ENCODE measurements at places on chromosomes 6 and 20. TPM values are rescaled to one million over a fixed set of nuclear protein-coding genes. Genes with fewer than 3 reads are reported as not detected.

GRCh38 chr6:162219266-162219665 is 508.3 kb downstream of the PRKN start:
- H3K36me3 ChIP-seq = no peaks in the 10 kb centered on the region
- H3K27ac ChIP-seq = no peak overlapping the region
- DNase-seq = no peak
- no peaks in the 10 kb centered on the region for H3K27me3 ChIP-seq
- no peaks in the 10 kb centered on the region for H3K4me1 ChIP-seq

DNA sequence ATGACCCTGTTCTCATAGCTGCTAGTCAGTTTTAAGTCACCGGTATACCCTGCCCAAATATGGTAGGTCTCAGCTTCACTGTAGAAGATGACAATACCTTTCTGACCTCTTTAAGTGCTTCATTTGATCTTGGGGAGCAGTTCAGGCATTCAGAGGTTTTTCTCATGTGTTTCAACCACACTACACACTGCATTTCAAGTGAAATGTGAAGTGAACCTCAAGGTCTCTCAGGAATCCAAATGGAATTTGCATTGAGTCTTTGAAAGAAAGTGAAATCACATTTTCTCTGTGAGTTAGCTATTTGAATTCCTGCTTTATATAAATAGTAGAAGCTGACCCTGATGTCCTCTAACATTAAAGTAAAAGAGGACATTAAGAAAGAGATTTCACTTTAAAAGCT is 461.6 kb downstream of the ADGRB3 start:
- no peak overlapping the region for H3K27ac ChIP-seq
- H3K4me1 ChIP-seq = no peaks in the 10 kb centered on the region
- H3K27me3 ChIP-seq = no peaks in the 10 kb centered on the region
- no peaks in the 10 kb centered on the region for H3K36me3 ChIP-seq
- H3K4me3 ChIP-seq = no peak overlapping the region

GRCh38 chr20:21615617-21616080 is 89.8 kb upstream of the PAX1 start:
- peak; percentile 81 for DNase-seq
- no peak overlapping the region for H3K4me3 ChIP-seq
- no peak overlapping the region for H3K27ac ChIP-seq
- no peaks in the 10 kb centered on the region for H3K36me3 ChIP-seq
- H3K4me1 ChIP-seq = peaks cover 3% of the 10 kb centered on the region

DNA sequence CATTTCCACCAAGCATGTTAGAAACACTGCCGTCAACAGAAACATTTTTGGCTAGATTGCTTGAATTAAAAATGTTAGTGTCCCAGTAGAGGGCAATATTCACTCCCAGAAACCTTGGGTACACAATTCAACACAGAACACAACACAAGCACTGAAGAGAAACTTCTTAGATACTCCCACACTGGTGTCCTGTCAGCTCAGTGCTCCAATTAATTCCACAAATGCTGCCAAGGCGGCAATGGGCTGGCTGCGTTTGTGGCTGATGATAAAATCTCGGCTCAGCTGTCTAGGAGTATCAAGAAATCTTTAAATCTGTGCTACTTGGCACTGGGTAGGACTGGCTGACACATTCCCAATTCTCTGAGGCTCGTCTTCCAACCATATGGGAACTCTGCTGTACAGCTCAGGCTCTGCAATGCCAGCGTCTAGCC is 39.3 kb downstream of the BEND3 start:
- no peaks in the 10 kb centered on the region for H3K27me3 ChIP-seq
- no peak for DNase-seq
- H3K4me1 ChIP-seq = peaks cover 3% of the 10 kb centered on the region
- H3K4me3 ChIP-seq = no peak overlapping the region
- H3K27ac ChIP-seq = no peak overlapping the region
- H3K36me3 ChIP-seq = no peaks in the 10 kb centered on the region

KCNG1 gene
- total RNA-seq = 12.3 TPM

RSPO3 gene
- total RNA-seq = not detected

GRCh38 chr6:146965110-146965689 is 239.0 kb upstream of the STXBP5 start:
- H3K4me3 ChIP-seq = no peak overlapping the region
- no peaks in the 10 kb centered on the region for H3K27me3 ChIP-seq
- no peaks in the 10 kb centered on the region for H3K4me1 ChIP-seq
- H3K27ac ChIP-seq = no peak overlapping the region

BNIP5 gene
- not detected for total RNA-seq

GRCh38 chr6:170082531-170083187 is 208.2 kb downstream of the DLL1 start:
- peak; percentile 67 for DNase-seq
- no peak overlapping the region for H3K27ac ChIP-seq
- H3K4me1 ChIP-seq = peaks cover 20% of the 10 kb centered on the region
- no peaks in the 10 kb centered on the region for H3K36me3 ChIP-seq
- H3K27me3 ChIP-seq = peaks cover 6% of the 10 kb centered on the region

RGL2 gene
- total RNA-seq = 28.4 TPM

DNA sequence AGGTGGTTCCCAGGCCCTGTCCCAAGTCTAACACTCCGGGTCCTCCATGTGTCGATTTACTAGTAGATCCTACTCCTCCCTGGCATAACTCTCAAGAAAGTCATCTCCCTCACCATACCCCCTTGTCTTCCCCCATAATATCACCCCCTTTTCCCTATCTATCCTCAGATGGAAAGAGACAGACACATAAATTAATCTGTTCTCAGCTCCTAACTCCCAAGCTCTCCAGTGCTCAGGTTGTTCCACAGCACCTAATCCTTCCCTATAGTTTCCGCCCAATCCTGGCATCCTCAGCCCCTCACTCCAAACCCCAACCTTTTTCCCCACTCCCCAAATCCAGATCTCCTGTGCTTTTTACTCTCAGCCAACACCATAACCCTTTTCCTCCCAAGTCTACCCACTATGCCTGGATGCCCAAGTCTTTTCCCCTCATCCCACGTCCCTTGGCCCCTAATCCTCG is 808 bp downstream of the ILRUN start:
- no peaks in the 10 kb centered on the region for H3K27me3 ChIP-seq
- peaks cover 18% of the 10 kb centered on the region for H3K36me3 ChIP-seq
- H3K4me1 ChIP-seq = peaks cover 36% of the 10 kb centered on the region
- H3K27ac ChIP-seq = peak overlapping the region; percentile 95
- peak overlapping the region; percentile 90 for H3K4me3 ChIP-seq

- H3K4me3 ChIP-seq = no peak overlapping the region
- H3K4me1 ChIP-seq = no peaks in the 10 kb centered on the region
- no peaks in the 10 kb centered on the region for H3K36me3 ChIP-seq
- no peaks in the 10 kb centered on the region for H3K27me3 ChIP-seq
These were observed 140.7 kb upstream of the FLRT3 start for GRCh38 chr20:14478126-14478525.

DNA sequence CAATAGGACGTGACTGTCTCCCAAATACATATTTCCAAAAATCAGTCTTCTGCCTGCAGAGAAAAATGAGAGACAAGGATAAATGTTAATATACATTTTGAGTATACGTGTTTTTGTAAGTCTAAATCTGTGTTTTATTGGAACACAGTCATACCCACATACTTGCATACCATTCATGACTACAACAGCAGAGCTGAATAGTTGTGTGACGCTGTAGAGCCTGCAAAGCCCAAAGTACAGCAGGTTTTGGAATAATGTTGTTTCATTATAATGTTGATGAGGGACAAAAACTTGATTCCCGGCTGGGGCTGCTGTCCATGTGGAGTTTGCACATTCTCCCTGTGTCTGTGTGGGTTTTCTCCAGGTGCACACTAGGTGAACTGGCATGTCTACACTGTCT is 23.8 kb upstream of the FBXO9 start:
- H3K4me3 ChIP-seq = no peak overlapping the region
- H3K36me3 ChIP-seq = peaks cover 31% of the 10 kb centered on the region
- no peaks in the 10 kb centered on the region for H3K4me1 ChIP-seq
- DNase-seq = no peak
- H3K27ac ChIP-seq = no peak overlapping the region
- H3K27me3 ChIP-seq = no peaks in the 10 kb centered on the region

GRCh38 chr20:11686820-11687543 is 230.7 kb upstream of the BTBD3 start:
- no peak overlapping the region for H3K4me3 ChIP-seq
- no peak for DNase-seq
- H3K27me3 ChIP-seq = peaks cover 3% of the 10 kb centered on the region
- H3K27ac ChIP-seq = no peak overlapping the region
- H3K36me3 ChIP-seq = no peaks in the 10 kb centered on the region

SOX4 gene
- total RNA-seq = 0.95 TPM

DNA sequence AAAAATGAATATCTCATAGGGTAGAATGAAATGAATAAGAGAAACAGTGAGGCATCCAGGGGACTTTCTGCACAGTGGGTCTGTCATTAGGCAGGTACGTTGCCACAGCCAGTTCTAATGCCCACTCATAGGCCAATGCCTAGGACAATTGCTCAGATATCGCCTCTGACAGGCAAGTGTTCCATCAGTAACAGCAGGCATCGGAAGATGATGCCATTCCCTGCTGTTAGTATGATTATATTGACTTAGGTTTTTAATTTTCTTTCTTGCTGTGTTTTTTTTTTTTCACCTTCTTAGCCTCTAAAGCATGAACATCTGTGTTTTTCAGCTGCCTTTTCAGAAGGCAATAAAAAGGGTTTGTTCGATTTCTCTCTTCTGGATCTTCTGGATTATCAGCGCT is 90.7 kb downstream of the PRL start:
- no peak overlapping the region for H3K4me3 ChIP-seq
- H3K27ac ChIP-seq = no peak overlapping the region
- H3K4me1 ChIP-seq = no peaks in the 10 kb centered on the region
- no peak for DNase-seq

GRCh38 chr20:62192635-62193034 is 9.8 kb downstream of the MTG2 start:
- no peaks in the 10 kb centered on the region for H3K27me3 ChIP-seq
- no peak overlapping the region for H3K4me3 ChIP-seq
- DNase-seq = no peak
- H3K36me3 ChIP-seq = peaks cover 21% of the 10 kb centered on the region
- H3K4me1 ChIP-seq = no peaks in the 10 kb centered on the region

EPPIN gene
- total RNA-seq = not detected

DNA sequence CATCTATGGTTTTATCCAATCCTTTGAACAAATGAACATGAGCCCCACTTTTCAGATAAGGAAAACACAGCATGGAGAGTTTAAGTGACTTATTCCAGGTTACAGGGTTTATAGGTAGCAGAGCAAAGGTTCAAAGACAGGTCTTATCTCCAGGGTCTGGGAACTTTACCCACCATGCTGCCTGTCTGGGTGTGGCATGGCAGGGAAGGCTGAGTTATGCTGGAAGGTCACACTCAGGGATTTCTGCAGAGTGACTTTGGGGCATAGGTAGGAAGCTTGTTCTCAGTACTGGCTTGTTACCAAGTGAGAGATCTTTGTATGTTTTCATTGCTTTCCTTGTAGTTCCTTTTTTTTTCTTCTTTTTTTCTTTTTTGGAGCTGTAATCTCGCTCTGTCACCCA is 1.8 kb downstream of the ZNF831 start:
- H3K4me1 ChIP-seq = peaks cover 73% of the 10 kb centered on the region
- peak overlapping the region; percentile 87 for H3K4me3 ChIP-seq
- H3K36me3 ChIP-seq = peaks cover 14% of the 10 kb centered on the region
- no peaks in the 10 kb centered on the region for H3K27me3 ChIP-seq
- peak; percentile 74 for DNase-seq

DNA sequence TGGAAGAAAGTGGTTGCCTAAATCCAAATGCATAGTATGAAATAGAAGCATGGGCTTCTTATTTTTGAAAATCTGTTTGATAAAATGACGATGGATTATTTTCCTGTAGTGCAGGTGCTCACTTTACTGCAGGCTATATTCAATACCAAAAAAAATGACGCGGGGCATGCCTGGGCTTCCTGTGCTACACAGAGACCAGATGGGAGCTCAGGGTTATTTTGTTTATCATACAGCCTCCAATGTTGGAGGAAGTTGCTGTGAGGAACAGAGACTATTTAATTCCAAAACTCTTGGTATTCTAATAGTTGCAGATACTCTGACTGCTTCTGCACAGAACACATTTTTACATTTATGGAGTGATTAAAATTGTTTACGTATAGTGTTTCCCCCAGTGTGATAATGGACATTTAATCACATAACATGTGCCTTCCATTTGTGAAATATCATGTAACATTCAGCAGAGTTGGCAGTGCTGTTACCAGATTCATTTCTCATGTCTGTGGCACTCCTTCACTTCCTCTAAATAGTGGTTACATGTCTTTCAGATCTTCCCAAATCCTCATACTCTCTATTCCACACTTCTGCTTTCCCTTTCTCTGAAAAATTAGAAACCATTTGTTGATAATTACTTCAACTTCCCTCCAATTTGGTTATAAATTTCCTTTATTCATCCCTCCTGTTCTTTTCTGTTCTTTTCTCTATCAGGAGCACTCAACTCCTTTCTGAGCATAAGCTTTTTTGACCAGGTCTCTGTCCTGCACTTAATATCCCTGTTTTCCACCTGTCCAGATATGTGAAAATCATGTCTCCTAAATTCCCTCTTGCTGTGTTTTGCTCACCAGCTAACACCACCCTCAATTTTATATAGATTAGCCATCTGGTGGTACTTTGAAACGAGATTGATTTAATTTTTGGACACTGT is 121.6 kb downstream of the ADGRB3 start:
- H3K4me1 ChIP-seq = no peaks in the 10 kb centered on the region
- no peak overlapping the region for H3K27ac ChIP-seq
- DNase-seq = no peak
- no peaks in the 10 kb centered on the region for H3K36me3 ChIP-seq

TSHZ2 gene
- total RNA-seq = 29.5 TPM

DNA sequence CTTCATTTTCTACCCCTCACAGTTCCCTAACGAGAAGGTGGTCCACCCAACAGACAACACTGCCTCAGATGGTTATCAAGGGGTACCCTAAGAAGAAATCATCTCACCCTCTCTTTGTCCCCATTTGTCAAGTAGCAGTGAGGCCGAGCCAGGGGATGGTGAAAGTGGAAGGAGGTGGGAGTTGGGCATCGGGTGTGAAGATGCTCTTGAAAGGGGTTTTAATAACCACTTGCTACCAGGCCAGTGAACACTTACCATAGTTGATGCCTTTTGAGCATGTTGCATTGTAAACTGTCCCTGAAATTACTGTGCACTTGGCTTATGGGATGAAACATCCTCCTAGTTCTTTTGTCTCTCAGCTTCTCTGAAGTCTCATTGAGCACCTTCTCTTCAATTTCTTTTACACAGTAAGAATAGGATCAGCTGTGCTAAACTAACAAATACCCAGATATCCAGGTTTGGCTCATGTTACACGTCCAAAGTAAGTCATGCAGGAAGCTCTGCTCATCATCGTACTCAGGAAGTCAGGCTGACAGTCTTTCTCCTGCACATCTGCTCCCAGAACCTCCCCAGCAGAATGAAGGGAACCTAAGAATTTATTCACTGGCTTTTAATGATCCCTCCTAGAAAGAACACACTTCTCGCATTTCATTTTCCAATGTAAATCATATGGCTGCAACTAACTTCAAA is 13.3 kb downstream of the HLA-DPB1 start:
- H3K27ac ChIP-seq = no peak overlapping the region
- H3K36me3 ChIP-seq = no peaks in the 10 kb centered on the region
- peak; percentile 43 for DNase-seq
- H3K4me3 ChIP-seq = no peak overlapping the region

GRCh38 chr6:72579865-72580264 is 42.0 kb upstream of the KCNQ5 start:
- H3K27me3 ChIP-seq = peaks cover 8% of the 10 kb centered on the region
- no peak overlapping the region for H3K27ac ChIP-seq

- DNase-seq = no peak
- H3K4me1 ChIP-seq = no peaks in the 10 kb centered on the region
- peaks cover 4% of the 10 kb centered on the region for H3K36me3 ChIP-seq
- no peak overlapping the region for H3K27ac ChIP-seq
- H3K27me3 ChIP-seq = no peaks in the 10 kb centered on the region
These were observed 261.5 kb downstream of the KIF16B start for GRCh38 chr20:16311756-16312155.

Measured in activated CD4-positive, alpha-beta T cell treated with anti-CD3 and anti-CD28 coated beads, Interleukin-2, amount 10 ng/mL, durations not matched to agents 24 days and 14 days (primary cell).